ENCODE measurements at places on chromosomes 2 and 18.

- DNase-seq, result no peak
Observed at GRCh38 chr2:205531072-205531471, 151.2 kb upstream of the NRP2 start.

- DNase-seq, result no peak
Observed at GRCh38 chr2:207765547-207765946, 4.2 kb downstream of the FZD5 start.

DNA sequence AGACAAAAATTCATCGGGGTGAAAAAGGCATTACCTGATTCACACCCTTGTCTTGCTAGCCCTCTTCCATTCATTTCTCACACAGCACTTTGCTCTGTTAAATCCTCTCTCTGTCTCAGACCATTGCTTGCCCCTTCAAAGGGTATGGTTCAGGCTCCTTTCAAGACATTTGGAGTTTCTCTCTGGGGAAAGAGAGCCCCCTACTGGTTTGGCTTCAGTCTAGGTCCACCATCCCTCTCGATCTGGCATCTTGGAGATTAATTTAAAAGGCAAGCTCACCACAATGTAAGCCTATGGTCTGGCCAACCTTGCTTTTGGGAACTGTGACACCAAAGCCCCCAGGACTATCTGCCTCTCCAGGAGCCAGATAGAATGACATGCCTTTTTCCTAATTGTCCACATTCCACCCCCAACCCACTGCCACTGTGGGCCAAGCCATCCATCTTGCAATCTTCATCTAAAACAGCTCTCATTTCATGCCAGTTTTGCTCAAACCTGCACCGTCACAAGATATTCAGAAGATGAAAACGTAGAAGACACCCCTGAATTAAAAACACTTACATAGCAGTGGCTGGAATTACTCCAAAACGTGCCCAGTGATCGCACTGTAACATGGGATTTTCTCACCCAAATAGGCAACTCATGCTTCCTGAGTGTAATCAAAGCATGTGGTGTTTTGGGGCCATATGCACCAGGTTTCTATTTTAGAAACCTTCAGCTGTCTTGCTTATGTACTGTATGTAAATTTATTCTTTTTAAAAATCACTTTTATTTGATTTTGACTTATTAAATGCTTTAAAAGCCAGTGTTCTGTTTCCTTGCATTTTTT is 93.9 kb downstream of the FARSB start:
- peak; percentile 68 for DNase-seq

DNA sequence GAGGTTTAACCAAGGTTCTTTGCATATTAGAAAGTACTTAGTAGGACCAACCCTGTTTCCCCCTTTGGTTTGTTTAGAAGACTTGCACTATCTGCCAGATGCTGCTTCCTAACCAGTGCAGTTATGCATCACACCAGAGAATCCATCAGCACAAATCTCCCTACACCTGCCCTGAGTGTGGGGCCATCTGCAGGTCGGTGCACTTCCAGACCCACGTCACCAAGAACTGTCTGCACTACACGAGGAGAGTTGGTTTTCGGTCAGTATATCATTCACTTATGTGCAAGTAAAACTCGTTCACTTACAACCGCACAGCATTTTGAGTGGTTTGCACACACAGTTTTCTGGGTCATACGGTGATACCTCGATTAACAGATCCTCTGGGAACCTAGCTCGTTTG is 69.7 kb downstream of the ZNF532 start:
- peak; percentile 39 for DNase-seq

Data from NCI-H524 (cell line).